Mononuclear cell (primary cell): ENCODE measurements at places on chromosomes 11 and 22. TPM values are rescaled to one million over a fixed set of nuclear protein-coding genes. Genes with fewer than 3 reads are reported as not detected.

OR52E8 gene
- total RNA-seq = not detected

THYN1 gene
- total RNA-seq = 22.5 TPM

MN1 gene
- 4.5 TPM for total RNA-seq

COX8A gene
- total RNA-seq = 173 TPM

ACTN3 gene
- not detected for total RNA-seq

PAMR1 gene
- total RNA-seq = 0.10 TPM

C22orf15 gene
- 0.31 TPM for total RNA-seq
